ENCODE measurements at places on chromosomes 7 and 10. TPM values are rescaled to one million over a fixed set of nuclear protein-coding genes. Genes with fewer than 3 reads are reported as not detected.

DNA sequence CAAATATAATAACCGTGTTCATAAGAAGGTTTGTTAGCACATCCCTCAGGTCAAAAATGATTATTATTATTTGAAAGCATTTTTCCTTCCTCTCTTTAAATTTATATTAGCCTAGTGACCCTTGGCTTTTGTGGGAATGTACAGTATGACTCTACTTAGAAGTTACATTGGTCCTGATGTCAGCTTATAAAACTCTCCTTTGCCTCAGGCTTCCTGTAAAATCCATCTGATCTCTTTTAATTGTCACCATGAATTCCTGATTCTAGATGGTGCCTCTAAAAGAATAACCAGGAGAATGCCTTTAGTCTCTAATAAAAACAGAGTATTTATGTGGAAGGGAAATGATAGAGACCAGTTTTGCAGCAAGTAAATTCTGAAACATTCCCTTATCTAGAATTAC lies 1134.4 kb downstream of the XPNPEP1 start:
- no peak for DNase-seq

Gene ITGB8
- 12.0 TPM for total RNA-seq

DNA sequence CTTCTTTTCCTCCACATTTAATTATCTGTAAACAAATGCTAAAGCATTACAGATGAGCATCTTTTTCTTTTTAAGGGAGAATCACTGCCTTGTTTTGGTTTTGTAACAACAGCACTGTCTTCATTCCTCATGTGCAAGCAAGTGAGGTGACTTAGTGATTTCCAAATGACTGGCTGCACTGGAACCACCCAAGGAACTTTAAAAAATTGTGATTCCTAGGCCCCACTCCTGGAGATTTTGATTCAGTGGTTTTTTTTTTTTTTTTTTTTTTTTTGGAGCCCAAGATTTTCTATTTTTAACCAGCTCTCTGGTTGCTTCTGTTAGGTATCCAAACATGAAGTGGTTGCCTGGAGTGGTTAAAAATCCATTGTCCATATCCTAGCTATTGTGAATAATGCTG lies 176.2 kb downstream of the LRMDA start:
- no peak for DNase-seq

Gene ERV3-1
- total RNA-seq, result 22.0 TPM

- no peak for DNase-seq
Measured at GRCh38 chr7:15087771-15088170, 185.2 kb upstream of the DGKB start.

Gene PNPLA8
- 32.8 TPM for total RNA-seq

Gene C10orf90
- total RNA-seq, result not detected

- no peak for DNase-seq
Measured at GRCh38 chr10:102009801-102010425, 46.1 kb downstream of the ARMH3 start.

Measured in aorta (tissue), 5 donors.